ENCODE measurements at places on chromosomes 7 and 10.
A peak's percentile ranks its signal among the peaks of the same experiment; 100 is the strongest.

DNA sequence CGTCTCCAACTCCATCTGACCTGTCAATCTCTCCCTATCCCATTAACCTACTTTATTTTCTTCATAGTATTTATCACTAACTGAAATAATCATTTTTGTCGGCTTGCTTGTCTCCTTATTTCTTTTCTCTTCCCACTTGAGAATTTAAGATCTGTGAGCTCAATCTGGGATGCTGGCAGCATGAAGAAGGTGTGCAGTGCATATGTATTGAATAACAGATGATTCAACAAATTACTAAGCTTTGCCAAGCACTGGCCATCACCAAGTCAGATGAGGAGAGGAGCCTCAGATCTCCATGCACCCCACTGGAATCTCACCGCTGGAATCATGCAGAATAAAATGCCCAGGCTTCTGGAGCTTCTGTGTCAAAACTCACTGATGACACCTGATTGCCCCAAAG is 47.6 kb upstream of the PPP1R3C start:
- no peak for DNase-seq

DNA sequence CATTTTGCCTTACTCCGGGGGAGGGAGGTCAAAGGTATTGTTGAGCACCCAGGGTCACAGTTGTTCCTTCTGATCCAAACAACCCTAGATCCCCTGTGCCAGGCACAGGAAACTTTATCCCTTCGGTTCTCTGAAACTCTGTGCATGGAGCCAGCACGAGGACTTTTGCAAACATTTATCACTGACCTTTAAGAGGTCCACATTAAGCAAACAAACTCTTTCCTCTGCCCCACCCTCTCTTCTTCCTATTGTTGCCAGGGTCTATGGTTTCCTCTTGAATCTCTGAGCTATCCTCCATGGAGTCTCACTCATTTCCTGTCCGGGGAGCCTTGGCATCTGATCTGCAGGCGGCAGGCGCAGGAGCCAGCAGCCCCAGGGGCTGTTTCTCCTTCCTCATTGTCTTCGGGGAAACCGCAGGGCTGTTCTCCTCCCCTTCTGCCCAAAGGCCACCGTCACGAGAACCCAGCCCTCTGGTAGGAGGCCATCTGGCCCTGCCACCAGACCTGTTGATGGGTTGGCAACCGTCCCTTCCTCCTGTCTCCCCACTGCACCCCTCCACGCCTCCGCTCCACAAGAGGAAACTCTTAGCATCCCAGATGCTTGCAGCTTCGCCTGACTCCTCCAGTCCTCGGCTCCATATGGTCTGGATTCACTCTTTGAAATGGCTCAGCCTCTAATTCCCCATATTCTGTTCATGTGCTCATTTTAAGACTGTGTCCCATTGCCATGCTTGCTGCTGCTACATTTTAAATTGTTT is 327.3 kb upstream of the NRP1 start:
- DNase-seq: peak; percentile 84

DNA sequence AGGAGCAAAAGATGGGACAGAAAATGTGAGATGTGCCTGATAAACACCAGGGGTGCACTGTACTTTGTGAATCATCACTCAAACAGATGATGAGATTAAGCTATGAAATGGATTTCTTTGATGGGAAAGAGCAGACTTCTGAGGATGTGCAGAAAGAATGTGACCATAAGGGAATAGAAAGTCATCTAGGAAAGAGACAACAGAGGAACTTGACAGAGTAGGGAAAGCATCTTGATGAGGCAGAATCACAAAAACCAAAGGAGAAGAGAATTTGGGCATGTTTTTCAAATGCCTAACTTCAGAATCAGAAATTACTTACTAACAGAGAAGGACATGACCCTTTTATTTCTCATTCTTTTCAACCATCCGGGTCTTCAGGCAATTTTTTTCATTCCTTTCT is 82.4 kb upstream of the LRRTM3 start:
- DNase-seq: no peak

GRCh38 chr10:35486297-35486990 is 118.7 kb upstream of the GJD4 start:
- no peak for DNase-seq

GRCh38 chr7:80150611-80151273 is 16.1 kb downstream of the GNAI1 start:
- DNase-seq: no peak

DNA sequence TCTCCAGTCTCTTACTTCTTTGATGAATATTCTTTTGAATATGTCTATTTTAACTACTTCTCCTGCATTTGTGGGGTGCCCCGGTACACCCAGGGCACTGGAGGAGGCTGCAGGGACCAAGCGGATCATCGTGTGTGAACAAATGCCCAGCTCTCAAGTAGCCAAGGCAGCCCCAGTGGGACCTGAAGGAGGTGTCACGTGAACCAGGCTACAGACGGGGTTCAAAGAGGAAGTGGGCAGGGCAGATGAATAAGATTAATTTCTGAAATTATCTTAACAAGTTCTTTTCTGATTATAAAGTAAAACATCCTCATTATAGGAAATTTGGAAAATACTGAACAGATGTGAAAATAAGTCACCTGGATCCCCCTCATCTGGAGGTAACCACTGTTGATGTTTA is 78.4 kb upstream of the DUSP5 start:
- no peak for DNase-seq

- DNase-seq: no peak
These were observed 7.9 kb downstream of the LAT2 start for GRCh38 chr7:74217455-74218342.

- no peak for DNase-seq
These were observed 4.8 kb upstream of the VCL start for GRCh38 chr10:73992899-73993788.

GRCh38 chr10:100728928-100729861 is 16.2 kb upstream of the PAX2 start:
- DNase-seq: no peak

GRCh38 chr10:4383651-4384098 is 442.3 kb upstream of the AKR1E2 start:
- no peak for DNase-seq

DNA sequence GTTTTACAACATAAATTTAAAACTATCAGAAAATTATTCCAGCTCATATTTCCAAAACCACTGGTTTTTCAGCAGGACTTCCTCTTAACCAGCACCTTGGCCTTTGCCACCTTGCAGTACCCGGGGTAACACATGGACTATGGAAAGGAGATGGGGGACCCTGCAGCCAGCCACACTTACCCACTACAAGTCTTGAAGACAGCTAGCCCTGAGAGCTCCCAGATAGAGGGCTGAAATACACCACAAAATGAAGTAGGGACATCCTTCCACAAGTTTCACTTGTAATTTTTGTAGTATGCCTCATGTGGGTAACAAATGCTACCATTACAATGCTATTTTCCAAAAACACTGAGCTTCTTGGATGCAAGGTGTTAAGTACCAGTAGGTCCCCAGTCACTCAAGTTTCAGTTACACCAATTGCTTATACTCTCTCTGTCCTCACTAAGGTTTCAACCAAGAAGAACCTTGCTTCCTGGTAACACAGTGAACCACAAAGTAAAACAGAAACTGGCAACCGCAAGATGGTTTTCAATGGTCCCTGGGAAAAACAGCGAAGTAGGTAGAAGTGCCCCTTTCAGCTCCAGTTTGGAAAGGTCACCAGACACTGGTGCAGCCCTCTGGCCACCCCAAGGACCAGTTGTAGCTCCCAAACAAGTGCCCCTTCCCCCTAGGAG is 110.9 kb downstream of the SGMS1 start:
- no peak for DNase-seq

DNA sequence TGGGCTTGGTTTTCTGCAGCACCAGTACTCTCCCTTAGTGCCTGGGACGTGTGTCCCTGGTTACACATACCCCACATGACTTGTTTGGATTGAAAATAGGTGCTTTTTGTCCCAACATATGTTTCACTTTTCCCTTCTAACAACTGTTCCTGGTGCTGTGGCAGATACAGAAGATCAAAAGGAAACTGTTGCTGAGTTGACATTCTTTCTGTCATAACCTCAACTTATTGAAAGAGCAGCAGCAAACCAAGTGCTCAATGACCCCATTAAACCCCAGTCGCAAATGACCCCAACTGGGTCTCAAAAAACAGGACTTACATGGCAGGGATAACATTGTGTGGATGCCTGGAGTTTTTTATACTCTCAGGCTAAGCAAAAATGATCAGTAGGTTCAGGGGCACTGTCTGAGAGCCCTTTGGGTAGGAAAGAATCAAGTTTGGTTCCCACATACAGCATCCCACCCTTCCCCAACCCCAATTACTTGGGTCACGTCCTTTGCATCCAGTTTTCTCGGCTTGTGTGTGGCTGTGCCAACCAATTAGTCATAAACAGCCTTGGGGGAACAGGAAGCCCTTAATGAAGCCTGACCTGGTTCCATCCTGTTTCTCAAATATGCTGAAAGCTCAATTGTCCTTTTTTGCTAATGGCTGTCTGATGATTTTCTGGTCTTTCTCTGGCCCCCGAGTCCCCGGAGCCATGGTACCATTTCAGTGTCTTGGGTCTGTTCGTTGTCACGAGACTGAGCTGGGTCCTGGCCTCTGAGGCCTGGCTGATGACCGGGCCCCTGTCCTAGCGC is 4.9 kb downstream of the HKDC1 start:
- no peak for DNase-seq

- no peak for DNase-seq
These were observed 755.2 kb downstream of the AUTS2 start for GRCh38 chr7:70353330-70353945.

DNA sequence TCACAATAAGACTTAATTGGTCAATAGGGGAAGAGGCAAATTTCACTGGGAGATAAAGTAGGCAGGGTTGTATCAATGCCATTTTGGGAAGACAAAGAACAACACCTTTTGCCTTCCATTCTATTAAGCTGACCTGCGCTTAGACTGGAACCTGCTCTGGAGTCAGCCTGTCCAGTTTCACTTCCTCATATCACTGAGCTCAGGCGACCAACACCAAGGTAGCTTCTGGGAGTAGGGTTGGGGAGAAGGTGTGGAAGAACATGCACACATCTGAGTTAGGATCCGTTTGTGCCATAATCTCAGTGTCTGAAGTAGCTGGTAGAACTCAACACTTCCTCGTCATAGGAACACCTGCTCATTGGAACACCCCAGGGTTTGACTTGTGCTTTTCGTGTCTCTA is 527.4 kb upstream of the IGFBP3 start:
- no peak for DNase-seq

DNA sequence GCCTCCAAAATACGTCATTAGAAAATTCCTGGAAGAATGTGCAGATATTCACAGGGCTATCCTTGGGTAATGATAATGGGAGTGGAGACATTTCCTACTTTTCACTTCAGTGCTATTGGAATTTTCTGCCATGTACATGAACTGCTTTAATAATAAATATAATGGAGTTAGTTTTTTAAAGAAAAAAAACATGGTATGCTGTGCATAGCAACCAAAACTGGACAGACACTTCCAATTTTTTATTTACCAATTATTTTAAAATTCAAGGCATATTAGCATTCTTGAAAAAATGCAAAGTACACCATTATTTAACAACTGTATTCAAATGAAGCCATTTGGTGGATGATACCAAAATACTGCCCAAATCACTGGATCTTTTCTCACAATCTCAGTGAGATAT is 3.3 kb downstream of the XRCC2 start:
- no peak for DNase-seq

- no peak for DNase-seq
These were observed 13.1 kb downstream of the ADGRA1 start for GRCh38 chr10:133100706-133101415.

Measured in Right ventricle myocardium superior (tissue), 1 donor.